HepG2 (cell line): ENCODE measurements at places on chromosomes 4 and X.
A peak's percentile ranks its signal among the peaks of the same experiment; 100 is the strongest.

GRCh38 chrX:85544609-85545008 lies 165.1 kb upstream of the POF1B start:
- DNase-seq, result no peak

DNA sequence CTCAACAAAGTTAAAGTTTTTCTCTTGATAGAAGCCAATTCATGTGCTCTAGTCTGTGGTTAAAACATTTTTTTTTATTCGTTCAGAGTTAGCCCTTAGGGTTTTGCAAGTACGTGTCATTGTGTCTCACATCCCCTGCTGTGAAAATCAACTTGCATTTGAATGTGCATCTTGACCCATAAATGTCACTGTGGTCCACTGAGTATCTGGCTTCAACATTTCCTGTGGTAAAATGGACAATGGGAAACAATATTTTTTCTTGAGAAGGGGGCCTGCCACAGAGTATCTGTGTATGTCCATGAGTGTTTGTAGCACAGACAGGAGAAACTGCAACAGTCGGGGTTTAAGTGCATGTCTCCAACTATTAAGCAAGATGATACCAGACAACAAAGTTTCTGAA lies 554.8 kb upstream of the TENM3 start:
- no peak for DNase-seq

DNA sequence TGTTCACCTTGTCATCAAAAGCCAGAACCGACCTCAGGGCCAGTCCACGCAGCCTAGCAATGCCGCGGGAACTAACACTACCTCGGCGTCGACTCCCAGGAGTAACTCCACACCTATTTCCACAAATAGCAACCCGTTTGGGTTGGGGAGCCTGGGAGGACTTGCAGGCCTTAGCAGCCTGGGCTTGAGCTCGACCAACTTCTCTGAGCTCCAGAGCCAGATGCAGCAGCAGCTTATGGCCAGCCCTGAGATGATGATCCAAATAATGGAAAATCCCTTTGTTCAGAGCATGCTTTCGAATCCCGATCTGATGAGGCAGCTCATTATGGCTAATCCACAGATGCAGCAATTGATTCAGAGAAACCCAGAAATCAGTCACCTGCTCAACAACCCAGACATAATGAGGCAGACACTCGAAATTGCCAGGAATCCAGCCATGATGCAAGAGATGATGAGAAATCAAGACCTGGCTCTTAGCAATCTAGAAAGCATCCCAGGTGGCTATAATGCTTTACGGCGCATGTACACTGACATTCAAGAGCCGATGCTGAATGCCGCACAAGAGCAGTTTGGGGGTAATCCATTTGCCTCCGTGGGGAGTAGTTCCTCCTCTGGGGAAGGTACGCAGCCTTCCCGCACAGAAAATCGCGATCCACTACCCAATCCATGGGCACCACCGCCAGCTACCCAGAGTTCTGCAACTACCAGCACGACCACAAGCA lies 898 bp downstream of the UBQLN2 start:
- DNase-seq, result peak; percentile 2

- DNase-seq, result no peak
Measured at GRCh38 chr4:101141230-101141629, 206.1 kb downstream of the PPP3CA start.

DNA sequence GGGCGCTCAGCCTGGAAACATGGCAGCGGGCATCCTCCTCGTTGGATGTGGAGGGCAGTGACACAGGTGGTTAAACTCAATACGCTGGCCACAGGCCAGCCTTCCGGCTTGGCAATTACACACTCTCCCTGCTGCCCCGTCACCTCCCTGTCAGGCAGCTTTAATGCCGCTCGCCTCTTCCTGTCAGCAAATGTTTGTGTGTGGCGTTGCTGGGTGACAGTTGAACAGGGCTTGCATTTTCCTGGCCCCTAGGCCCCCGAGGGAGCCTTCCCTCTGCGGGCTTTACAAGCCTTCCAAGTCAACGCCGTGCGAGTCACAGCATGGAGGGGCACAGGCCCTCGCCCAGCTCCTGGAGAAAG lies 620.0 kb downstream of the BCOR start:
- DNase-seq, result no peak

DNA sequence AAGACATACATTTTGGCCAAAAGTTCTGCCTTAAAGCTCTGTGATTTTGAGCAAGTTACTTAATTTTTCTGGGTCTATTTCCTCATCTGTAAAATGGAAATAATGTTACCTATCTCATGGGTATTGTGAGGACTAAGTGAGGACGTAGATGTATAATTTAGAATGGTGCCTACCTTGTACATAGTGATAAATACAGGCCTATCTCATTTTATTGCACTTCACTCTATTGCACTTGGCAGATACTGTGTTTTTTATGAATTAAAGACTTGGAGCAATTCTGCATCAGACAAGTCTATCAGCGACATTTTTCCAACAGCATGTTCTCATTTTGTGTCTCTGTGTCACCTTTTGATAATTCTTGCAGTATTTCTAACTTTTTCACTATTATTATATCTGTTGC lies 50.9 kb upstream of the RAB9B start:
- DNase-seq, result no peak

- DNase-seq, result no peak
Measured at GRCh38 chrX:153600032-153600373, 1.1 kb upstream of the CCNQ start.

DNA sequence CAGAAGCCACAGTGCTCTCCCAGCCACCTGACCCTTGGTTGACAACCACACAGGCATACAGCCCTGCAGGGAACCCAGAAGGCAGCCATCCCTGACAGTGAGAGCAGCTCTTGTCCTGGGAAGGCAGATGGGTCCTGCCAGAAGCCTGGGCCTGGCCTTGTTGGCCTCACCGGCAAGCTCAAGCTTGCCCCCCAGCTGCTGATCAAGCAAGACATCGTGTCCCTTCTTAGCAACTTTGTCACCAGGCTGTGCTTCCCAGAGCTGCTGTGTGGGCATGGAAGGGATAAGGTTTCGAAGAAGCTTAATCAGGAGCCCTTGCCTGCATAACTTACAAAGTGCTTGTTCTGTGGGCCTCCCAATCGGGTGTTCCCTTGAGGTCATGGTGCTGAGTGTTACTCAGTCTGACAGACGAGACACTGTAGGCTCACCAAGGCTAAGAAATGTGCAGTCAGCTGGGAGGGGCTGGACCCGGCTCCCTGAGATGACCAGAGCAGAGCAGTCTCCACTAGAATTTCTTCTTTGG lies 6.8 kb upstream of the ABLIM2 start:
- DNase-seq, result no peak

DNA sequence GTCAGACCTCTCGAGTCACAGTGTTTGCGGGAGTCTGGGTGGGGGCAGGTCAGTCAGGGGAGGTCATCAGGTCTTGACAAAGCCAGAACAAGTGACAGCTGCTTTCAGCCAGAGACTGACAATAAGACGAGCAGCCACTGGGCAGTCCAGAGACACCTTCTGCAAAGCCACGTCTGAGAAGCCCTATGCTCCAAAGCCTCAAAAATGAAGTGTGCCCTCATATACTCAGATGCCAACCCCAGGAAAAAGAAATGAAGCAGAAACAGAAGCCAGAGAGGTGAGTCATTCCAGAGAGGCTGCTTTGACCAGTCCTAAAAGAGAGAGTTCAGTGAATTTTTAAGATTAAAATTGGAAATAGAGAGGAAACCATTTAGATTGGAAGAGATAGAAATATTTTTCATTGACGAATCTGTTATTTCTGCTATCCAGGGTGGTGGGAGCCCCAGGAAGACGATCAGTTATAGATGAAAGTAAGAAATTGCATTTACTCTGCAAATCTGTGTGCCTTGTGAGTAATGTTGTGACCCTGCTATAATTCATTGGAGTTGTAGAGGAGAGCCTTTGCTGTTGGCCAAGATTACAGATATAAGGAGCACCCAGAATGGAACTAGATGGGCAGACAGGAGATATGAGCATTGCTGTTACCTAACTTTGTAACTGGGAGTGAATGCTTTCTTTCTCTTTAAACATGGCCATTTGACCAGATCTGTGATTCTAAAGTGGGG lies 77.9 kb downstream of the LRRC66 start:
- DNase-seq, result no peak

GRCh38 chr4:32189130-32189529 lies 1469.0 kb downstream of the PCDH7 start:
- no peak for DNase-seq

GRCh38 chr4:133596459-133596858 lies 447.4 kb downstream of the PCDH10 start:
- DNase-seq, result no peak

DNA sequence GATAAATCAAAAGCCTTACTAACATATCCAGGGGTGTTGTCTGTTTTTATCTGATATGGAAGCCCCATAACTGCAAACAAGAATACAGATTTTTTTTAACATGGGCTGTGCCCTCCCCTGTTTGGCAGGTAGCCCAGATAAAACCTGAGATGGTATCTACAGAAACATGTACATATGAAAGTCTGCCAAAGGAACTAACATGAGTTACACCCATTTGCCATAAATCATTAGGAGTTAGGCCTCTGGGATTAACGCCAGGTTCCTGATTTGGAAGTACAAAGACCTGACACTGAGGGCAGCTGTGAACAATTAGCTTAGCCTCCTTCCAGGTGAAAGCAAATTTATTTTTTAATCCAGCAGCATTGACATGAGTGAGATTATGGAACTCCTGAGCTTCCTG lies 264.3 kb downstream of the TECRL start:
- DNase-seq, result no peak

DNA sequence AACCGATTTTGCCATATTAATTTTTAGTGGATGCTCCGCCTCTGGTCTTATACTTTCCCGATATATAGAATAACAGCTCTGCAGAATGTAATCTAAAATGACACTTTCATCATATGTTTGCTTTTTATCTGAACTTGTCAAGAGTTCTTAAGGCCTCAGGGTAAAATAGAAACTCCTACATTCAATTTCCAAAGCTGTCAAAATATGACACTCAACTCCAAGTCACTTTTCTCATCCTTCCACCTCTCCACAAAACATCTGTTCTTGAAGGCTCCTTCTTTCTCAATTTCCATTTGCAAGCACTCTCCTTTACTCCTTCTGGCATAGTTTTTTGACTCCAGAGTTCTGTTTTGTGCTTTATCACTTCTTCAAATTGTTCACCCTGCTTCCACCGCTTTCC lies 242.2 kb downstream of the PDGFC start:
- no peak for DNase-seq

GRCh38 chrX:48890934-48891401 lies 6.6 kb downstream of the TIMM17B start:
- DNase-seq, result no peak

- DNase-seq, result no peak
Measured at GRCh38 chr4:153782581-153782980, 6.3 kb downstream of the SFRP2 start.
